ENCODE measurements at places on chromosomes 2 and 18.
A peak's percentile ranks its signal among the peaks of the same experiment; 100 is the strongest.

GRCh38 chr2:236675051-236675450 lies 105.4 kb downstream of the ACKR3 start:
- peaks cover 31% of the 10 kb centered on the region for H3K4me1 ChIP-seq
- no peak overlapping the region for H3K27ac ChIP-seq
- no peaks in the 10 kb centered on the region for H3K27me3 ChIP-seq
- peaks cover 3% of the 10 kb centered on the region for H3K36me3 ChIP-seq
- no peak for DNase-seq

GRCh38 chr2:85890522-85891176 lies 1.9 kb upstream of the ST3GAL5 start:
- H3K27ac ChIP-seq = peak overlapping the region; percentile 94
- H3K36me3 ChIP-seq = no peaks in the 10 kb centered on the region
- DNase-seq = no peak
- peaks cover 57% of the 10 kb centered on the region for H3K4me1 ChIP-seq

GRCh38 chr18:36501100-36501499 lies 203.6 kb downstream of the FHOD3 start:
- peaks cover 22% of the 10 kb centered on the region for H3K36me3 ChIP-seq
- no peak overlapping the region for H3K4me3 ChIP-seq
- H3K27me3 ChIP-seq = no peaks in the 10 kb centered on the region
- H3K4me1 ChIP-seq = no peaks in the 10 kb centered on the region
- no peak for DNase-seq

GRCh38 chr2:217623281-217623912 lies 379.4 kb downstream of the TNS1 start:
- no peak overlapping the region for H3K4me3 ChIP-seq
- no peak for DNase-seq
- no peaks in the 10 kb centered on the region for H3K36me3 ChIP-seq
- peaks cover 48% of the 10 kb centered on the region for H3K4me1 ChIP-seq

DNA sequence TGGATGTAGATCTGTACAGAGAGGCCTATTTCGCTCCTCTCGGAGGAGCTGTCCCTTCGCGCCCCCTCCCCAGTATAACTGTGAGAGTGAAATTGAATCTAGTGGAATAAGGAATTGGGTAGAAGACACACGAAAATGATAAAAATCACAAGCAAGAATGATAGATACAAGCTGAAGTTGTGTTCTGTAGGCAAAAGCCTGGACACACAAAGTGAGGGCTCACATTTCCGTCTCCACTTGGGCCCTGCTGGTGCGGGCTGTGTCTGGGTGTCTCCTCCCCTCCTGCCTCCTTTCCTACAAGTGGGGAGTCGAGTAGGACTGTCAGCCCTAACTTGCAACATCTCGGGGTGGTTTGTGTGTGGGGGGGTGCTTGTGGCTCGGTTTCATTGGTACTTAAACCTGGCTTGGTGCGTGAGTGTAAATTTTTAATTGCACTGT lies 457 bp upstream of the SP9 start:
- H3K36me3 ChIP-seq = peaks cover 3% of the 10 kb centered on the region
- H3K27me3 ChIP-seq = peaks cover 98% of the 10 kb centered on the region
- H3K27ac ChIP-seq = no peak overlapping the region

- H3K4me3 ChIP-seq = no peak overlapping the region
- H3K4me1 ChIP-seq = peaks cover 6% of the 10 kb centered on the region
- DNase-seq = no peak
- H3K27me3 ChIP-seq = no peaks in the 10 kb centered on the region
Observed at GRCh38 chr2:207867056-207867455, 97.3 kb upstream of the FZD5 start.

DNA sequence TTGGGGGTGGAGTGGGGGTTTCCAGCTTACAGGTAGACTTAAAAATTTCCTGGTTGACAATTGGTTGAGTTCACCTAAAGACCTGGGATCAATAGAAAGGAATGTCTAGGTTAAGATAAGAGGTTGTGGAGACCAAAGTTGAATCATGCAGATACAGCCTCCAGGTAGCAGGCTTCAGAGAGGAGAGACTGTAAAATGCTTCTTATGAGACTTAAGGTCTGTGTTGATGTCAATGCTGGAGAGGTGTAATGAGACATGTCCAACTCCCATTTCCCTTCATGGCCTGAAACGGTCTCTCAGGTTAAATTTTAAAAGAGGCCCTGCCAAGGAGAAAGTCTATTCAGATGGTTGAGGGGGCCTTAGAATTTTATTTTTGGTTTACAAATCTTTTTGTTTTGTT lies 38.5 kb upstream of the RND3 start:
- peaks cover 19% of the 10 kb centered on the region for H3K4me1 ChIP-seq
- DNase-seq = no peak
- no peak overlapping the region for H3K27ac ChIP-seq
- peaks cover 8% of the 10 kb centered on the region for H3K36me3 ChIP-seq
- H3K4me3 ChIP-seq = no peak overlapping the region

DNA sequence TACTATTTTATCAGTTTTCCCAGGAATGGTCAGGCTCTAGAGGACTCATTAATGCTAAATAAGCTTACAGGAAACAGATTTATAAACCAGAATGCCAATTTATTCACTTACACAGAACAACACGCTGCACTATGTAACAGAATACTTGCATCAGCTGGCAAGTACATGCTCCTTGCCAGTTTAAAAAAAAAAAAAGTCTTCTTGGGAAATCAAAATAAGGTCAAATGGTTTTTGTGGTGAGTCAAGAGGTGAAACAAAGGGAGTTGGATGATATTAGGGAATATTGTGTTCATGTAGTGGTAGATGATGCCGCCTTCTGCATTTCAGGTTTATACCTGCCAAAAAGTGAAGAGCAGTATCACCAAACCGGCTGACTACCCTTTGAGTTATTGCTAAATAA lies 1322.1 kb upstream of the ZEB2 start:
- H3K27me3 ChIP-seq = no peaks in the 10 kb centered on the region
- H3K4me3 ChIP-seq = no peak overlapping the region
- H3K4me1 ChIP-seq = peaks cover 3% of the 10 kb centered on the region
- peaks cover 3% of the 10 kb centered on the region for H3K36me3 ChIP-seq

DNA sequence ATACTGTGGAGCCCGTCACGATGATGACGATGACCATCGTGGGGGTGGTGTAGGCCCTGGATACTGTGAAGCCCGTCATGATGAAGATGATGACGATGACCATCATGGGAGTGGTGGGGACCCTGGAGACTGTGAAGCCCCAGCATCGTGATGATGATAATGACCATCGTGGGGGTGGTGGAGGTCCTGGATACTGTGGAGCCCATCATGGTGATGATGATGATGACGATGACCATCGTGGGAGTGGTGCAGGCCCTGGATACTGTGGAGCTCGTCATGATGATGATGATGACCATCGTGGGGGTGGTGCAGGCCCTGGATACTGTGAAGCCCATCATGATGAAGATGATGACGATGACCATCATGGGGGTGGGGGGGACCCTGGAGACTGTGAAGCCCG lies 81.0 kb upstream of the SALL3 start:
- no peak overlapping the region for H3K27ac ChIP-seq
- DNase-seq = no peak
- H3K36me3 ChIP-seq = peaks cover 3% of the 10 kb centered on the region

GRCh38 chr2:239287461-239287860 lies 113.4 kb downstream of the HDAC4 start:
- H3K27ac ChIP-seq = no peak overlapping the region
- no peak for DNase-seq
- H3K4me1 ChIP-seq = peaks cover 74% of the 10 kb centered on the region
- no peaks in the 10 kb centered on the region for H3K27me3 ChIP-seq
- H3K4me3 ChIP-seq = peak overlapping the region; percentile 8

DNA sequence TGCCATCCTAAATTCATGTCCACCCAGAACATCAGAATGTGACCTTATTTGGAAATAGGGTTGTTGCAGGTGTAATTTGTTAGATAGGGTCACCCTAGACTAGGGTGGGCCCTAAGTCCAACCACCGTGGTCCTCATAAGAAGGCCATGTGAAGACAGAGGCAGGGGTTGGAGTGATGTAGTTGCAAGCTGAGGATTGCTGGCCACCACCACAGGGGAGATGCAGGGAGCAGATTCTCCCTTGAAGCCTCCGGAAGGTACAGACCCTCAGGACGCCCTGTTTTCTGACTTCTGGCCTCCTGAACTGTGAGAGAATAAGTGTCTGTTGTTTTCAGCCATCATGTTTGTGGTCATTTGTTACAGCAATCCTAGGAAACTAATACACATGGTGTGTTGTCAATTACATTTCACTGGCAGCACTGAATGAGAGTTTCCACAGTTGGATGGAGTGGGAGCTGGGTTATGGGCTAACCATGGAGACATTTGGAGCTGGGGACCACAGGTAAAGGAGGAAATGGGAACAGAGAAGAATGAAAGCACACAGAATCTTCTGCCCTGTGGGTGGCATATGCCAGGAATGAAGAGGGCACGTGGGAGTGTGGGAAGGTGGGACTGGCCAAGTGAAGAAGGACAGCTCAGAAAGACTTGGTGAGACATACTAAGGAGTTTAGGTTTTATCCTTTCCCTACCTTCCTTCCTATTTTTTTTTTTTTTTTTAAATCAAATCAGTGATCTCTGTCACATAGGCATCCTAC lies 266.0 kb downstream of the MYCN start:
- H3K4me3 ChIP-seq = no peak overlapping the region
- H3K27me3 ChIP-seq = no peaks in the 10 kb centered on the region
- peaks cover 63% of the 10 kb centered on the region for H3K4me1 ChIP-seq
- peaks cover 11% of the 10 kb centered on the region for H3K36me3 ChIP-seq
- no peak for DNase-seq

DNA sequence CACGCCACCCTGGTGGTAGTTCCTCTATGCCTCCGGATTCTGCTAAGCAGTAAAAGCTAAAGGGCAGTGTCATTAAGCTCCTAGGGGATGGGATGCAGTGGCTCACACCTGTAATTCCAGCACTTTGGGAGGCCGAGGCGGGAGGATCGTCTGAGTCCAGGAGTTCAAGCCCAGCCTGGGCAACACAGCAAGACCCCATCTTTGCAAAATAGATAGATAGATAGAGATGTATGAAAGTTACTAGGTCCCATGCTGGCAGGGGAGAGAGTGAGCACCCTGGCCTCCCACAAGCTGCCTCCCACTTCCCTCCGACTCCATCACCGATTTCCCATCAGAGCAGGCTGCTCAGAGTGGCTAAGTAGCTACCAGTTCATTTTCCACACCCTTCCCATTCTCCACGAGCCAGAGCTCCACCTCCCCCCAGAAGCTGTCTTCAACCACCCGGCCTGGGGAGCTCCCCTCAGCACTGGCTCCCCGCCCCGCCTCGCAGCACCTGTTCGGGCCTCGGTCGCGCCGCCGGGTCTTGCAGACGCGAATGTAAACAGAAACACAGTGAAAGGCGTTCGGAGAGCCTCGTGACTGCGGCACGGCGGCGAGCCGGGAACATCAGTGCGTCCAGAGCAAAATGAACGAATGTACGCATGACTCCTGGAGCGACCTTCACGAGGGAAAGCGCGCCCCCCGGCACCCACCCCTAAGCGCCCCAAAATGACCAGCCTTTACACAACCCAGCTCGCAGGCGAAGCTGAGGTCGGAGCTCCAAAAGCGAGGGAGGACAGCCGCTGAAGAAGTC lies 598 bp upstream of the CEP68 start:
- peak overlapping the region; percentile 97 for H3K27ac ChIP-seq
- no peak for DNase-seq
- H3K36me3 ChIP-seq = peaks cover 3% of the 10 kb centered on the region
- no peaks in the 10 kb centered on the region for H3K27me3 ChIP-seq

- no peak overlapping the region for H3K4me3 ChIP-seq
- no peak for DNase-seq
- peaks cover 41% of the 10 kb centered on the region for H3K4me1 ChIP-seq
- no peaks in the 10 kb centered on the region for H3K36me3 ChIP-seq
- no peak overlapping the region for H3K27ac ChIP-seq
- no peaks in the 10 kb centered on the region for H3K27me3 ChIP-seq
Observed at GRCh38 chr18:21759836-21760235, 19.2 kb downstream of the MIB1 start.

- peaks cover 42% of the 10 kb centered on the region for H3K4me1 ChIP-seq
- peaks cover 7% of the 10 kb centered on the region for H3K36me3 ChIP-seq
- peaks cover 16% of the 10 kb centered on the region for H3K27me3 ChIP-seq
- H3K4me3 ChIP-seq = peak overlapping the region; percentile 99
Observed at GRCh38 chr2:215437614-215438013, 1.7 kb upstream of the FN1 start.
